Activated CD4-positive, alpha-beta T cell treated with anti-CD3 and anti-CD28 coated beads, Interleukin-10, Interleukin-2, amounts not matched to agents 100 ng/mL and 50 ng/mL, durations not matched to agents 16 hours and 8 hours (primary cell): ENCODE measurements at places on chromosomes 6 and 20.
A peak's percentile ranks its signal among the peaks of the same experiment; 100 is the strongest.

- no peak for DNase-seq
These were observed 186.2 kb downstream of the ARHGAP18 start for GRCh38 chr6:129523816-129524215.

DNA sequence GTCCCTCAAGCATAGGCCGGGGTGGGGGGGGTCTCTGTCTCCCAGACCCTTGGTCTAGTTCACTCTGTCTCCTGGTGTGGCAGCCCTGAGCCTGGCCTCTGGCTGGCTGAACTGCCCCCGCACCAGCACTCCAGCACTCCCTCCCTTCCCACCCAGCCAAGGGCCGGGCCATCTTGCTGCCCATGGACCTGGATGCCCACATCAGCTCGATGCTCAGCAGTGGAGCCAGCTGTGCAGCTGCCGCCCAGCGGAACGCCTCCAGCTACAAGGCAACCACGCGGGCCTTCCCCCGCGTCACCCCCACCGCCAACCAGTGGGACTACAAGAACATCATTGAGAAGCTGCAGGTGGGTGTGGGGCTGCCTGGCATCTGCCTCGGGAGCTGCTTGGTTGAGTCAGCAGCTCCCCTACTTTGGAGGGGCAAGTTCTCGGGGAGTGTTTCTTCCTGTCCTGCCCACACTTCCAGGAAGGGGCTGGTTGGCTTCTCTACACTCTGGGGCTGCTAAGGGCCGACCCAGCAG is 28.4 kb downstream of the UQCC2 start:
- DNase-seq = peak; percentile 20

DNA sequence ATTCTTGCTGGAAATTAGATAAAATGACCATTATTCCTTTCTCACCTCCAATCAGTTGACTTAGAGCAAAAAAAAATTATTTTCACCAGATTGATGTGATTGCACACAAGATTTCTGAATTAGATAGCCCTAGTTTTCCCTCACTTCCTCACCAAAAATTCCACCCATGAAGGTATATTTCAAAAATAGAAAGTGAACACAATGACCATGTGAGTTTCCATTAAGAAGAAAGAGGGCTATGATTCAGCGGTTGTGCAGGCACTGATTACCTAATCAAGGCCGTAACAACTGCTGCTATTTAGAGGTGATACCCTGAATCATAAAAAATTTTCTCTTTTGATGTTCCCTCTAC is 19.5 kb upstream of the RALGAPA2 start:
- no peak for DNase-seq

DNA sequence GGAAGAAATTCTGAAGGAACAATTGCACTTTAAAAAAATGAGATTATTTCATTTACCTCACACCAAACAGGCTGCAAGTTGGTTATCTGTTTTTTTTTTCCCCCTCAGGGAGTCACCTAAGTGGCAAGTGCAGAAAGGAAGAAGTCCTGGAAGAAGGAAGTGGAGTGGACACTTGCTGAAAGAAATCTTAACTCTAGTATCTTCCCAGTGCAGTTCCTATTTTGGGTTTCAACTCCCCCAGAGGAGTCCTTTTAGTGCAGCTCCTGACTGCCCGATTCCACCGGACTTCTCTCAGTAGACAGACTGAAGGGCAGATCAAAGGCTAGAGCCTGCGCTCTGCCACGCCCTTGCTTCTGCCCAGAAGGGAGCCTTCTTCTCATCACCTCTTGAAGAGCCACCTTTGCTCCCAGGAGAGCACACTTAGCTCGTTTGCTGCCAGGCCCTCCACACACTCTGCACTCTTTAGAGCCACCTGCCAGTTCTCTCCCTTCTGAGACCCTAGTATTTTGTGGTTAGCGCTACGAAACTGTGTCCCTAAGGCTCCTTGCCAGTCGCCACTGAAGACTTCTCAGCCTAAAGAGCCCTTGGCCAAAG is 4.9 kb downstream of the MTCL3 start:
- DNase-seq = no peak

DNA sequence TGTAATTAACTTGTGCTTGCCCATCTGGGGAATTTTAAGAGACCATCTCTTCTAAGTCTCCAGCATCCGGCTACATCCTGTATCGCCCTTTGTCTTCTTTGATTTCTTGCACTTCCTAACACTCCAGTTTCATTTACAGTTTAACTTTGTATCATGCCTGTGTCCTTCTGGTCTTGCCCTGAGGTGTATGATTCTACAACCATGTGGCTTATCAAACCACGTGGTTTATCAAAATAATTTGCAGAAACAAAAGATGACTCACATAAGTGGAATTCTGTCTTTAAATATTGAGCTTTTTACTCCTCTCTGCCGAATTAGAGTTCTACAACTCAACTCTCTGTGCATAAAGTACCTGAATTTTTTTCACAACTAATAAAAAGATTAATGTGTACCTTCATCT is 580.7 kb downstream of the KIF16B start:
- DNase-seq = no peak

DNA sequence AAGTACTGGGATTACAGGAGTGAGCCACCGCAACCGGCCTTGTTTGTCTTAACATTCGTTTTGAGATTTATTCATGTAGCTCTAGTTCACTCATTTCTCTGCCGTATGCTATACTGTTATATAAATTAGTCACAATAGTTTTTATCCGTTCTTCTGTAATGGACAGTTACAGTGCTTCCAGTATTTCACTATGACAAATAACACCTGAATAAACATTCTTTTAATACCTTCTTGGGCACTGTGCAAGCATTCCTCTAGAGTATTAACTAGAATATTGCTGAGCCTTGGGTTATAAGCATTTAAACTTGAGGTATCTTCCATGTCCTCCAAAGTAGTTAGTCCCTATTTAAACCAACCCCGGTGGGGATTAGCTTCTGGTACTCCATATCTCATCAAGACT is 45.6 kb downstream of the STK38 start:
- no peak for DNase-seq

DNA sequence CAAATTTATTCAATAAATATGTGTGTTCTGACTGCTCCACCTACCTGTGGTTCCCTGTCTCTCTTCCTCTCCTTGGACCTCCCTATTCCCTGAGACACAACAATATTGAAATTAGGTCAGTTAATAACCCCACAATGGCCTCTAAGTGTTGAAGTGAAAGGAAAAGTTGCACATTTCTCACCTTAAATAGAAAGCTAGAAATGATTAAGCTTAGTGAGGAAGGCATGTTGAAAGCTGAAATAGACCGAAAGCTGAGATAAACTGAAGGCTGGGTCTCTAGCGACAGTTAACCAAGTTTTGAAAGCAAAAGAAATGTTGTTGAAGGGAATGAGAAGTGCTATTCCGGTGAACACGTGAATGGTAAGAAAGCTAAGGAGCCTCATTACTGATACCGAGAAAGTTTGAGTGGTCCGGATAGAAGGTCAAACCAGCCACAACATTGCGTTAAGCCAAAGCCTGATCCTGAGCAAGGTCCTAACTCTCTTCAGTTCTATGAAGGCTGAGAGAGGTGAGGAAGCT is 34.1 kb downstream of the UST start:
- peak; percentile 82 for DNase-seq

- no peak for DNase-seq
These were observed 8.7 kb upstream of the NQO2 start for GRCh38 chr6:2990932-2991506.

GRCh38 chr6:112037783-112038216 is 16.1 kb upstream of the CCN6 start:
- DNase-seq = peak; percentile 26

DNA sequence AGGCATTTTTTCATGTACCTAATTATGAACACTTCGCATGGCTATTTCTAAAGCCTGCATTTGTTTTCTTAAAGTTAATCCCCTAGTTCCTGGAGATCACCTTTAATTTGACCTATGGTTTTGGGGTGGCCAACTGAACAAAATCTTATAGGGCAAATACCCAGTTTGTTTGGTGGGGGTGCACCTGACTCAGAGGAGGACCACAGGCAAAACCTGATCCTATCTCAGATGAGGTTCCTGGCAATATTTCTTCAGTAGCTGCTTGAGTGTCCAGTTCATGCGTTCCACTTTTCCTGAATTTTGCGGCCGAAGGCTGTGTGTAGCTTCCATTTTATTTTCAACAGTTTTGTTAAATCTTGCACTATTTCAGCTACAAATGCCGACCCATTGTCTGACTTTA is 10.3 kb upstream of the GMPR start:
- DNase-seq = no peak

- no peak for DNase-seq
These were observed 473.7 kb downstream of the QKI start for GRCh38 chr6:163888030-163888819.

- peak; percentile 32 for DNase-seq
These were observed 84.1 kb upstream of the POPDC3 start for GRCh38 chr6:105263685-105264610.

DNA sequence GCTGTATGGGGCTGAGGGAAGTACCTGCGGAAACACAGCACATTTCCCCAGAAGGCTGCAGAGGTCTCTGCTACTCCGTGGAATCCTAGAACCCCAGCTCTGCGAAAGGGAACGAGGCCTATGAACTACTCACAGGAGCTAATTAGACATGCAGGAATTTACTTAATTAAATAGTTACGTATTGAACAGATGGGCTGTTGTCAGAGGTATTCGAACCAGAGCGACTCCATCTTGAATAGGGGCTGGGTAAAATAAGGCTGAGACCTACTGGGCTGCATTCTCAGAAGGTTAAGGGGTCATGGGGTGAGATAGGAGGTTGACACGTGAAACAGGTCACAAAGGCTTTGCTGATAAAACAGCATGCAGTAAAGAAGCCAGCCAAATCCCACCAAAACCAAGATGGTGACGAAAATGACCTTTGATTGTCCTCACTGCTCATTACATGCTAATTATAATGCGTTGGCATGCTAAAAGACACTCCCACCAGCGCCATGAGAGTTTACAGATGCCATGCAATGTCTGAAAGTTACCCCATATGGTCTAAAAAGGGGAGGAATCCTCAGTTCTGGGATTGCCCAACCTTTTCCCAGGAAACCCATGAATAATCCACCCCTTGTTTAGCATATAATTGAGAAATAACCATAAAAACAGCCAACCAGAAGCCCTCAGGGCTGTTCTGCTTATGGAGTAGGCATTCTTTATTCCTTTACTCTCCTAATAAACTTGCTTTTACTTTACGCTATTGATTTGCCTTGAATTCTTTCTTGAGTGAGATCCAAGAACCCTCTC is 14.7 kb upstream of the SSTR4 start:
- no peak for DNase-seq

GRCh38 chr20:33675136-33675959 is 1.1 kb upstream of the NECAB3 start:
- no peak for DNase-seq

DNA sequence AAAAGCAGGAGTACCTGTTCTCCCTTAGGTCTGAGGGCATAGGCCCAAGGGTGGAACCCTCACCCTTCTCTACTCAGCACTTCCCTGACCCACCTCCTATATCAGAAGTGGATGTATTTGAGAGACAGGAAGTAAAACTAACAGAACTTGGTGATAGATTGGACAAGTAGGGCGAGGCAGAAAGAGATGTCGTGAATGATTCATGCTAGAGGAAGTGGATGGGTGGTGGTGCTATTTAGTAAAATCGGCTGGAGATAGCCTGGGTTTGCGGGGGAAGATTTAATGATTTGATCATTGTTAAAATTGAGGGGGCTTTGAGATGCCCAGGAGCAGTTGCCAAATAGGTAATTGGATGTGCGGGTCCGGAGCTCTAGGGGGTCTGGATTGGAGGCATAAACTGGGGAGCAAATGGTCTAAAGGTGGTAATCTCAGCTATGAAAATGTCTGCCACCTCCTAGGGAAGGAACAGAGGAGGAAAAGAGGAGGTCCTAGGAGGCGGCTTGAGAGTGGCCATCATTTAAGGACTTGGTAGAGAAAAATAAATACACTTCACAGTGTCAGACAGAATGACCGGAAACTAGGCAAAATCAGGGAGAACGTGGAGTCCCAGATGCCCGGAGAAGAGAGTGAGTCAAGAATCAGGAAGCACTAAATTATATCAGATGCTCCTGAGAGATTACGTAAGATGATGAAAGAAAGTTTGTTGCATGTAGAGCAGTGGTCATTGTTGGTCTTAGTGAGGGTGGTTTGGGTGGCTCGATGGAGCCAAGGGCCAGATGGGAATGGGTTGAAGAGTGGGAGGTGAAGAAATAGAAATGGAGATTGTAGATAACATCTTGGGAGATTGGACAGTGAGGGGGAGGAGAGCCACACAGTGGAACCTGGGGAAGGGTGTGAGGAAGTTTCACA is 142.0 kb downstream of the CEP57L1 start:
- peak; percentile 22 for DNase-seq

DNA sequence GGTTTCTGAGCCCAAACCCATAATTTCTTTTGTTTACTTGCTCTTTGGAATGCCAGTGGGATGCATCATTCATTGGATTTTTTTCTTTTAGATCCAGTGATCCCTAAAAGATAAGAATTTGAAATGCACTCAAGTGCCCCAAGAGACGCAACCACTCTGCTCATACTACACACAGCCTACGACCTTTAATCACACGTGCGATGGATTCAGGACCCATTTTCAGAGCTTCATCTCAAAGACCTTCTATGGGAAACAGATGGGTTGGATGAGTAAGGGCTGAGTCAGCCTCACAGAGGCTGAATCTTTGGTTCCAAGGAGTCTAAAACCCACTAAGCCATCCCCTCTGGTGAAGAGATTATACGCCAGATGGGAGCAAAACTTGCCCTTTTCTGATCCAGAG is 265.5 kb upstream of the EXOC2 start:
- no peak for DNase-seq

- peak; percentile 69 for DNase-seq
These were observed 122.6 kb upstream of the MCHR2 start for GRCh38 chr6:100116411-100117194.

GRCh38 chr6:112665815-112666214 is 318.7 kb downstream of the RFPL4B start:
- no peak for DNase-seq

- DNase-seq = no peak
These were observed 314.8 kb upstream of the QKI start for GRCh38 chr6:163099621-163100171.

GRCh38 chr6:50610562-50610961 is 102.8 kb upstream of the TFAP2D start:
- DNase-seq = no peak

DNA sequence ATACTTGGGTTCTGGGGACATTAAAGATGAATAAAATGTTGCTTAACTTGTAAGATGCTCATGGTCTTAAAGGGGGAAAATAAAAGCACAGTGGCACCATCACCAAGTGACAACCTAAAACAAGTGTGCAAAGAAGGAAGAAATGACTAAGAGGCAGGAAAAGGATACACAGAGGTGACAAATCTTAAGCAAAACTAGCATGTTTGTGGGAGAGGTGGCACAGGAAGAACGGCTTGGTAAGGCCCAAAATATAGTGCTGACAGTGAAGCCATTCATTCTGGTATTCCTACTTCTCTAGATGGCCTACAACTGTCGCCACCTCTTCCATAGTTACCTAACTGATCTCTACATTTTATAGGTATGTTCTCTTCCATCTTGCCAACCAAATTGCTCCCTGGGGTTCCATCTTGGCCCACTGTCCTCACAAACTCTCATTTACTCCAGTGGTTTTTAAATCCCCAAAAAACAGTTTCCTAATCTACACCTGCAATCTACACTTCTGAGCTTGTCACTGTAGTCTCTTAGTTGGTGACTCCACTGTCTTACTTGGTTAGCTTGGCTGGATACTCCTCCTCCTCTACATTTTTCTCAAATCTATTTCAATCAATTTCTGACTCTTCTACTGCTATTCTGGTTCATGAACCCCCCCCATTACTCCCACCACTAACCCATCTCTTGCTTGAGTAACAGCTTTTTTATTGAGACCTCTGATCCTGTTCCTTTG is 33.5 kb downstream of the FAM8A1 start:
- DNase-seq = peak; percentile 90

- DNase-seq = no peak
These were observed 15.2 kb downstream of the HNF4A start for GRCh38 chr20:44370639-44371218.

- DNase-seq = no peak
These were observed 135.0 kb upstream of the JARID2 start for GRCh38 chr6:15110726-15111354.

GRCh38 chr6:11810039-11810541 is 31.5 kb upstream of the ADTRP start:
- DNase-seq = no peak
